ENCODE measurements at places on chromosomes 4 and X.

GRCh38 chrX:97672608-97673007, 788.9 kb downstream of the RPA4 start:
- no peak for DNase-seq

DNA sequence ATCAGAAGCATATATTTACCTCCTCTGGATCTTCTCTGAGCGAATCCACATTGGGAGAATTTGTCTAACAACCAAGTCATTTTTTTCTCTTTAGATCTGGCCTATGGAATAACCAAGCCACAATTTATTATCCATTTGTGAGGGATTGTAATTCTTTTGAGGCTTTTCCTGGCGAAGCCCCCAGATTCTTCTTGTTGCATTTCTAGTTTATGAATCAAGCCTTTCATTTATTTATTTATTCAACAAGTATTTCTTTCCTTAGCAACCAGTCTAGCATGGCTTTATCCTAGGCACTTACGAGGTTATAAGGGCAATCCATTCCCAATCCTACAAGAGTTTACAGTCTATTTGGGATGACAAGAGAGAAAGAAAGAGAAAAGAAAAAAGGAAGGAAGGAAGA, 18.4 kb upstream of the FNIP2 start:
- no peak for DNase-seq

DNA sequence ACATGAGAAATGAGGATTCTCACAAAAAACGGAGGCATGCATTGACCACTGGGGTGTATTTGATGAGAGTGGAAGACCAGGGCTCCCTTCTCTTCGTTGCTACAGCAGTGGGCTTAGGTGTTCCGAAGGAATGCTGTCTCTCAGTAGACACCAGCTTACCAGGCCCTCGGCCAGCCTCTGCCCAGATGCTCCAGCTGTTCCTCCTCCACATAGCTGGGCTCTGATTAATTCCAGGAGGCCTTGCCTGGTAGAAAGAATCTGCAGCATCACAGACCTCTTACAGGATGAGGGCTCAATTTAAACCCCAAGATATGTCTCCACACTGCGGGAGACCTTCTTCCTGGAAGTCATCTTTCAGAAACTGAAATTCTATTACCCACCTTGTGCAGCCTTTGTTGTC, 346.6 kb upstream of the TENM3 start:
- no peak for DNase-seq

GRCh38 chrX:40473460-40474204, 107.1 kb upstream of the ATP6AP2 start:
- DNase-seq, result peak; percentile 76

- DNase-seq, result no peak
These were observed 20.6 kb downstream of the F8 start for GRCh38 chrX:155001873-155002272.

- no peak for DNase-seq
These were observed 18.0 kb upstream of the LANCL3 start for GRCh38 chrX:37553476-37553875.

DNA sequence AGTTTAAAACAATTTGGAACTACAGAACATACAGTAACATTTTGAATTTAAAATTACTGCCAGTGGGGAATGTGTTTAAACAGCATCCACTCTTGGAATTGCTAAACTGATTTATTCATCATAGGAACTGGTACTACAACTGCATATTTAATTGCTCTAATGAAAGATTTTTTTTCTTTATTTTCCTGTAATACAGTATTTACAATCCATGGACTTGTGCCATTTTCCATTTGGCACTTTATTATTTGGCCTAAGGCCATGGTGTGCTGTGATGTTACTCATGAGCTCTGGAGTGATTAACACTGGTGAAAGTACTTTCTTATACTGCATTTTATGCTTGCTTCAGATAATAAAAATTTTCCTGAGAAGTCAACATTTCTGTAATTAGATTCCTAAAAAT, 69.7 kb upstream of the NUDT6 start:
- no peak for DNase-seq

- no peak for DNase-seq
These were observed 29.9 kb upstream of the FOXR2 start for GRCh38 chrX:55593296-55593695.

DNA sequence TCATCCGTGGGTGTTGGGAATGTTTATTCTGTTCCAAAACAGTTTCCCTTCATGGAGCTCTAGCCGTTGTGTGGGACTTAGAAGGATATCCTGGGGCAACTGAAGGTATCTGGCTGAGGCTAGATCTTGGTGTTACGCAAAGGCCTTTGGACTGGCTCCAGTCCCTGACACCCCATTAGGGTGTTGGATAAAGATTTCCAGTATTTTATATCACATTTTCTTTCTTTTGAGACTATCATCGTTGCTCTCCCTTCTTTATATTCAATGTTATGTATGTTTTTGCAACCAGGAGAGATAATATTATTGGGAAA, 103.0 kb downstream of the TECRL start:
- no peak for DNase-seq

DNA sequence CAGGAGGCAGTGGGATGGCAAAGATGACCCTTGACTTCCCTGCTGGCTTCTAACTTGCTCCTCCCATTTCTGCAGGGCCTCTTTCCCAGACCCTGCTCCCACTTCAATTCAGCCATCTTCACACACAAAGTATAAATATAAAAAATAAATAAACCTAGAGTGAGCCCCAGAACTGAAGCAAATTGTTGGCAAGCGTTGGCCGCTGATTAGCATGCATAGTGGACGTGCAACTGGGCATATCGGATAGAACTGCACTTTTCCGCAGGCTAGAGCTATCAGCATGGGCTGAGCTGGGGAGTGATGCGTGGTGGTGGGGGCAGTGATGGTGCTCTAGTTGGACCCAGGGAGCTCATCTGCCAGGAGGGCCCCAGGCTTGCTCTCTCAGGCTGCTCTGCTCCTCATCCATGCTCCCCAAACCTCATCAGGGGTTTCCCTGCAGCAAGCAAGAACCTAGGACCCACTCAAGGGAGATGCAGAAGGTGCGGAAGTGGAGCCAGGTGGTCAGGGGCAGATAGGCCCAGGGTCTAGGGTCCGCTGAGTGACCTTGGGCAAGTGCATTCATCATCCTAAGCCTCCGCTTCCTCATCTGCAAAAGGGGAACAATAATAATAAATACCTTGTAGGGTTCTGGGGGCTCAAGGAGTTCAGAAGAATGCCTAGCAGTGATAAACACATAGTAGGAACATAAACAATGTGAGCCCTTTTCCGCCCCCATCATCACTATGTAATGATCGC, 146.8 kb upstream of the PJA1 start:
- no peak for DNase-seq

GRCh38 chr4:147151763-147152162, 206.1 kb upstream of the TTC29 start:
- DNase-seq, result no peak

DNA sequence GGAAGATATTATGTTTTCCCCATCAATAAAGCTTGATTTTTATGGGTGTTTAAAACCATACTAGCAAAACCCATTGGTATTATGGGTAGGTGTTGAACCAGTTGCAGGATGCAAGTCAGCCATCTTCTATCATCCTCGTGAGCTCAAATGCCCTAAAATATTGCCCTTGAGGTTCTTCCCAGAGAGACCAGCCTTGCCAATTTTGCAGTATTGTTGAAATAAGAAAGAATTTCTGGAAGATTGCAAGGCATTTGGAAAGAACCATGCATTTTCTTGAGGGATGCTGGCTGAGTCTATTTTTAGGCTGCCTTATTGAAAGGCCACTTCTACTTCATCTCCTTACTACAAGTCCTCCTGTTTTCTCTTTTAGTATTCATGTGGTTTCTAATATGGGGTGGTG, 60.9 kb upstream of the SOD3 start:
- no peak for DNase-seq

- DNase-seq, result no peak
These were observed 8.6 kb downstream of the FAM200B start for GRCh38 chr4:15690020-15690809.

All from common myeloid progenitor, CD34-positive (primary cell).